ENCODE measurements at places on chromosomes 11 and 22.

GRCh38 chr11:108853864-108854263 is 189.0 kb downstream of the DDX10 start:
- DNase-seq, result no peak
- H3K36me3 ChIP-seq, result no peaks in the 10 kb centered on the region
- no peak overlapping the region for H3K27ac ChIP-seq
- H3K4me3 ChIP-seq, result no peak overlapping the region

- H3K4me3 ChIP-seq, result peak overlapping the region; percentile 96
- H3K36me3 ChIP-seq, result peaks cover 17% of the 10 kb centered on the region
- H3K27ac ChIP-seq, result peak overlapping the region; percentile 100
- DNase-seq, result peak; percentile 74
- H3K4me1 ChIP-seq, result peaks cover 24% of the 10 kb centered on the region
Measured at GRCh38 chr11:10807493-10808234, 1.1 kb downstream of the EIF4G2 start.

GRCh38 chr22:41324821-41325528 is 23.6 kb downstream of the ZC3H7B start:
- peaks cover 4% of the 10 kb centered on the region for H3K36me3 ChIP-seq
- no peak overlapping the region for H3K27ac ChIP-seq
- no peak for DNase-seq
- peaks cover 11% of the 10 kb centered on the region for H3K4me1 ChIP-seq

- no peak overlapping the region for H3K27ac ChIP-seq
- DNase-seq, result no peak
- peaks cover 6% of the 10 kb centered on the region for H3K4me1 ChIP-seq
- peaks cover 6% of the 10 kb centered on the region for H3K36me3 ChIP-seq
- H3K27me3 ChIP-seq, result no peaks in the 10 kb centered on the region
- no peak overlapping the region for H3K4me3 ChIP-seq
Measured at GRCh38 chr11:34135439-34135838, 30.0 kb downstream of the NAT10 start.

- no peak overlapping the region for H3K27ac ChIP-seq
- H3K27me3 ChIP-seq, result peaks cover 2% of the 10 kb centered on the region
- no peak for DNase-seq
- no peaks in the 10 kb centered on the region for H3K4me1 ChIP-seq
Measured at GRCh38 chr11:47377571-47378009, 757 bp downstream of the SPI1 start.

DNA sequence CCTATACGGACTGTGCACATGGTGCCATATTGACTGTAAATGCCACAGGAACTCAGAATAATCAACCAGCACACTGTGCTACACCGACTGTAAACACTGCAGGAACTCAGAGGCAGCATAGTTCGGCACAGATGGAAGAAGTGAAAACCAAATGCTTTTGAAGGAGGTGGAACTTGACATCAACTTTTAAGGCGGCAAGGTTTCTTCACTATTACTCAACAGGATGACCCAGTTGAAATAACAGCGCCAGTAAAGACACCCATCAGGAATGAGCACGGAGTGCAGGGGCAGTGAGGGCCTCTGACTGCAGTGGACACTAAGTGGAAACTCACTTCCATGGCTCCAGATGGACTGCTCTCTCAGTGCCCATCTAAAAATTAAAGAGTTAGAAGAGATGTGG is 15.7 kb downstream of the TESMIN start:
- DNase-seq, result no peak
- no peak overlapping the region for H3K27ac ChIP-seq
- H3K27me3 ChIP-seq, result peaks cover 2% of the 10 kb centered on the region
- H3K36me3 ChIP-seq, result no peaks in the 10 kb centered on the region
- peaks cover 4% of the 10 kb centered on the region for H3K4me1 ChIP-seq

GRCh38 chr11:11971906-11972547 is 36.4 kb downstream of the DKK3 start:
- peaks cover 7% of the 10 kb centered on the region for H3K27me3 ChIP-seq
- H3K4me3 ChIP-seq, result no peak overlapping the region
- peaks cover 53% of the 10 kb centered on the region for H3K4me1 ChIP-seq
- H3K36me3 ChIP-seq, result no peaks in the 10 kb centered on the region

- H3K27me3 ChIP-seq, result peaks cover 2% of the 10 kb centered on the region
- H3K4me1 ChIP-seq, result peaks cover 10% of the 10 kb centered on the region
- no peak overlapping the region for H3K27ac ChIP-seq
- H3K4me3 ChIP-seq, result no peak overlapping the region
- DNase-seq, result no peak
- H3K36me3 ChIP-seq, result peaks cover 25% of the 10 kb centered on the region
Measured at GRCh38 chr22:38614332-38615063, 41.7 kb downstream of the FAM227A start.

DNA sequence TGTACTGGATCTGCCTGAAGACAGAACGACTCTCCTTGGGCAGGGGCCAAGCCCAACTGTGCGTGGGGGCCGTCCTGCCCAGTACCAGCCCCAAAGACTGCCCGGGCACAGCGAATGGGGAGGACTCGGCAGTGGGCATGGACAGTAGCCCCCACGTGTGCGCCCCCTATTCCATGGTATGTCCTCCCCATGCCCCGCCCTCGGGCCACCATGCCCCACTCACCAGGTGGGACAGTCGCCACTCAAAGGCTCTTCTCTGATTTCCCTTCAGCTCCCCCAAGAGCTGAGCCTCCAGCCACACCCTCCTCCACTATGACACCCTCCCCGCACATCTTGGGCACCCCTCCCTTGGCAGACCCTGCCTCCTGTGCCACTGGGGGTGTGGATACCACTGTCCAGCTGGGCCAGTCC is 43.5 kb downstream of the GNB1L start:
- no peak for DNase-seq
- no peak overlapping the region for H3K4me3 ChIP-seq
- H3K4me1 ChIP-seq, result peaks cover 15% of the 10 kb centered on the region
- peaks cover 3% of the 10 kb centered on the region for H3K36me3 ChIP-seq
- no peak overlapping the region for H3K27ac ChIP-seq
- peaks cover 10% of the 10 kb centered on the region for H3K27me3 ChIP-seq

- no peak overlapping the region for H3K4me3 ChIP-seq
- no peak overlapping the region for H3K27ac ChIP-seq
- DNase-seq, result no peak
Measured at GRCh38 chr11:44747316-44747715, 20.6 kb downstream of the TSPAN18 start.

- no peaks in the 10 kb centered on the region for H3K27me3 ChIP-seq
- H3K4me1 ChIP-seq, result no peaks in the 10 kb centered on the region
- no peak overlapping the region for H3K4me3 ChIP-seq
Measured at GRCh38 chr11:83493917-83494316, 207.8 kb upstream of the CCDC90B start.

DNA sequence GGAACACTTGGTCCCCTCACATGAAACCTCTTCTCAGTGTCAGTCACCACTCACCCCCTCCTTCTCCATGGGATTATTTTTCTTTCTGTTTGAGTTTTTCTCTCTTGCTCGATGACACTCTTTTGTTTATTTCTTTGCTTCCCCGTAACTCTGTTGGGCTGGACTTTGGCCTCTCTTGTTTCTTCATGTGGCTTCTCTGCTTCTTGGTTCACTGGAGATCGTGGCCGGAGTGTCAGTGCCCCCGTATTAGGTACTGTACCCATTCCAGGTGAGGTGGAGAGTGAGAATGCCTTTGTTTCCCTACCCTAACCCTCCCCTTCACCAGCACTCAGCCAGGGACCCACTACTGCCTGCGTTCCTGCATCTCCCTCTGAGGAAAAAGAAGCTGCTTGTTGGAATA is 32.5 kb downstream of the CYB5R2 start:
- no peaks in the 10 kb centered on the region for H3K4me1 ChIP-seq
- no peak overlapping the region for H3K27ac ChIP-seq

GRCh38 chr11:132054822-132055221 is 684.4 kb downstream of the NTM start:
- H3K4me1 ChIP-seq, result no peaks in the 10 kb centered on the region
- H3K4me3 ChIP-seq, result no peak overlapping the region
- H3K27ac ChIP-seq, result no peak overlapping the region
- DNase-seq, result no peak
- peaks cover 2% of the 10 kb centered on the region for H3K27me3 ChIP-seq

DNA sequence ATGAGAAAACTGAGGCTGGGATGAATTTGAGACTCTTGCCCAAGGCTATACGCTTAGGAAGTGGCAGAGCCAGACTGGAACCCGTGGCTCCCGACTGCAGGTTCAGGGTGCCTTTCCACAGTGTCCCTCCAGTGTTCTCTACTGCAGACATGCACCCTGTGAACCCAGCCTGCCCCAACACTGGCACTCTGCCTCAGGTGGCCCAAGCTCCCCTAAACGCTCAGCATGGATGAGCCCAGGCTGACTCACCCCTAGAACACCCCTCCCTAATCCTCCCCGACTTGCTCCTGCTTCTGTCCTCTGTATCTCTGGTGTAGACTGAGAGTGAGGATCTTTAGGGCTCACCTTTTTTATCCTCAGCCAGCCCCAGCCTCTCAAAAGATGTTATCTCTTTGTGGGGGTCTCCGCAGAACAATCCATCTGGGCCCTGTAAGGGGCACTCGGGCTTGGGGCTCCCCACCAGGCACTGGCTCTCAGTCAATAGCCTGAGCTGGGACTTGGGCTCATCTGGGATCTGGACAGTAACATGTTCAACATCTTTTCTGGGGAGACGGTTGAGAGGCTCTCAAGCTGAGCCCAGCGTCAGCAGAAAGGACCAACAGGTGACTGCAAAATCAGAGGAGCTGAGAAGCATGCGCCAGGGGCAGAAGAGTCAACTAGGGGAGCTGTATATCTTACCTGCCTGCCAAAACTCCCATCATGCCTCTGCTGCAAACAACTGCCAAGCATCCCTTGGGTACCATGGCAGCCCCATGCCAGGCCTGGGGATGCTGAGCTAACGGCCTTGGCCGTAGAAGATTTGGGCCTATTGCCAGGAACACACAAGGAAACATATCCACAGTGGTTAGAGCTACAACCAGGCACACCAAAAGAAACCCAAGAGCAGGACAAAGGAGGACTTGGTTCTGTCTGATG is 176.2 kb downstream of the BUD13 start:
- no peak overlapping the region for H3K4me3 ChIP-seq
- H3K27ac ChIP-seq, result no peak overlapping the region
- H3K27me3 ChIP-seq, result peaks cover 11% of the 10 kb centered on the region
- no peaks in the 10 kb centered on the region for H3K36me3 ChIP-seq

- no peaks in the 10 kb centered on the region for H3K36me3 ChIP-seq
- DNase-seq, result no peak
Measured at GRCh38 chr22:50071432-50072166, 13.5 kb upstream of the TTLL8 start.

GRCh38 chr11:110492321-110492685 is 62.6 kb downstream of the FDX1 start:
- peaks cover 10% of the 10 kb centered on the region for H3K36me3 ChIP-seq
- H3K4me3 ChIP-seq, result no peak overlapping the region
- DNase-seq, result no peak
- H3K27me3 ChIP-seq, result peaks cover 1% of the 10 kb centered on the region

GRCh38 chr22:37431801-37432707 is 4.8 kb upstream of the ELFN2 start:
- peak overlapping the region; percentile 16 for H3K4me3 ChIP-seq
- H3K4me1 ChIP-seq, result peaks cover 45% of the 10 kb centered on the region
- no peak for DNase-seq
- H3K36me3 ChIP-seq, result no peaks in the 10 kb centered on the region
- peaks cover 22% of the 10 kb centered on the region for H3K27me3 ChIP-seq

DNA sequence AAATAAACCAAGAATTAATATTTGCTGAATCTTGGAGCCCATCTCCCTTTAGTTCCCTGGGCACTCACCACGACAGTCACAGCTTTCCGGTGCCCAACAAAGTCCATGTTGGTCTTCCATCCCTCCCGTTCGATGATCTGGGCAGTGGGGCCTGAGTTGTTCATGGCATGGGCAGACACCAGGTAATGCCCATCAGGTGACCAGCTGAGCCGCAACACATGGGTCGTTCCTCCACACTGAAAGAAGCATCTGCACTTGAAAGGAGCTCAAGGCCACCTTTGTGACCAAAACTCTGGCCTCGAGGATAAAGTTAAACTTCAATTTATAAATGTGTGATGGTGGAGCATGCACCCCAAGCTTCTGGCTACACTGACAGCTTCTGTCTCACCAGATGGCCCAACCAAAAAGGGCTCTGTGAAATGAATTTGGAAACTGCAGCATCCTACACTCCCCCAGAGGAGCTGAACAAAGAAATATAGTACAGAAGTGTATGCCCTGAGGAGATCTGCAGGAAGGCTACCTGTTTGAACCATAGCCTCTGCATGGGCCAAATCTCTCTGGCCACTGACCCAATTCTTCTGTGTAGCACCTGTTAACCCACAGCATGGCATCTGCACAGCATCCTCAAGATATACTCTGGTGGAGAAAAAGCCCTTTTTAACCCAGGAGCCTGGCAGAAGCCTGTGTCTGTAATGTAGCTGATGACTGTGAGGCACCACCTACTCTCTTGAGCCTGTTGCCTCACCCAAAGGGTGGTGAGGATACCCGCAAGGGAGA is 37.1 kb downstream of the HIRA start:
- peaks cover 2% of the 10 kb centered on the region for H3K4me1 ChIP-seq
- peaks cover 5% of the 10 kb centered on the region for H3K36me3 ChIP-seq
- H3K4me3 ChIP-seq, result no peak overlapping the region
- no peak overlapping the region for H3K27ac ChIP-seq
- DNase-seq, result no peak
- no peaks in the 10 kb centered on the region for H3K27me3 ChIP-seq

GRCh38 chr11:68806931-68807844 is 34.5 kb downstream of the CPT1A start:
- H3K27me3 ChIP-seq, result no peaks in the 10 kb centered on the region
- no peaks in the 10 kb centered on the region for H3K4me1 ChIP-seq
- H3K36me3 ChIP-seq, result no peaks in the 10 kb centered on the region
- no peak overlapping the region for H3K4me3 ChIP-seq

DNA sequence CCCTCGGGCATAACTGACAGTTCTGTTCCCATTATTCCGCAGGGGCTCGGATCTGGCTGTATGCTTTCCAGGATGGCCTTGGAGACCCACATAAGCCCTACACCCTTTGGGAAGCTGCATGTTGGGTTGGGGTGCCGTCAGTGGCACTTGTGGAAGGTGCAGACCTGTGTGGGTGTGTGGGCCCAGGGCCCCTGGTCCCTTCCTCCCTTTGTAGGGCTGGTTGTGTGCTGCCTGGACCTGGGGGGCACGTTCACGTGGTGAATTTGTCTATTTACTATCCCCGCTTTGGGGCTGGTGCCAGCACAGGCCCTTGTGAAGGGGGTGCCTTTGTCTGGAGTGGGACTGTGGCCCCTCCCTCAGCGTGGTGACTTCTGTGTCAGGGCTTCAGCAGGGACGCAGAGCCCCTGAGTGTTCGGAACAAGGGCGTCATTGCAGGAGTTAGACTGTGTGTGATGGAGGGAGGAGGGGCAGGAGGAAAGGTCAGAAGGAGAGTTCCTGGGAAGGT is 15.0 kb upstream of the PPP6R3 start:
- H3K4me1 ChIP-seq, result peaks cover 5% of the 10 kb centered on the region
- H3K27me3 ChIP-seq, result peaks cover 8% of the 10 kb centered on the region
- no peak overlapping the region for H3K27ac ChIP-seq
- H3K4me3 ChIP-seq, result no peak overlapping the region

GRCh38 chr11:45921561-45922424 is 663 bp upstream of the LARGE2 start:
- no peak overlapping the region for H3K27ac ChIP-seq
- H3K4me1 ChIP-seq, result peaks cover 11% of the 10 kb centered on the region
- peaks cover 27% of the 10 kb centered on the region for H3K27me3 ChIP-seq

- no peak overlapping the region for H3K4me3 ChIP-seq
- H3K36me3 ChIP-seq, result no peaks in the 10 kb centered on the region
- H3K27ac ChIP-seq, result no peak overlapping the region
- H3K4me1 ChIP-seq, result peaks cover 3% of the 10 kb centered on the region
- no peak for DNase-seq
Measured at GRCh38 chr11:66651016-66651415, 12.5 kb downstream of the RBM4 start.
